NCI-H1417 treated with DMSO at 0.1 percent for 48 hours (cell line): ENCODE measurements at places on chromosomes 6 and 20.

DNA sequence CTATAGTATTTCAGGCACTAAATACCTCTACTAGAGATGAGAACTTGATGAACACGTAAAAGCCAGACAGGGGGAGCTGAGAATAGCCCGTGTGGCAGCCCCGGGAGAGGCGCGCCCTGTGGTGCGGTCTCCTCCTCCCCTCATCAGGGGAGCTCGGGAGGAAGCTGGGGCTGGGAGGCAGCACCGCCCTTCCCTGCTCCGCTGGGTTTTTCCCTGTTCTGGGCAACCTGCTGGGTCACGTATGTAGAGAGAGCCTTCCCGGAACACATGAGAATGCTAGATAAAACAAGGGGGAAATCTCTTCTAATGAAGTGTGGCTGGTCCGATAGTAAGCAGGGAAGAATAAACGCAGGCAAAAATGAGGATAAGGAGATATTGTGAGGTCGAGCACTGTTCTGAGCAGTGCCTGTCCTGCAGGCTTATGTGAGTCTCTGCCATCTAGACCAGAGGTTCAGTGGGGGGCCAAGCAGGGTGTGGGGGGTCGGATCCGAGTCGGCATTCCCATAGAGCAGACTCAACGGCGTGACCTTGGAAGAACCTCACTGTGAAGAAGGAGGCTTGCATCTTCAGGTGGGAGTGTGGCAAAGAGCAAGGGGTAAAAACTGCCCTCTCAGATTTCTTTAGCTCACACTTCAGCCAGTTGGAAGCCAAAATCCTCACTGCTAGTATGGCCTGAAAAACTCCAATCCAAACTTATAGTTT lies 13.4 kb upstream of the RPS6KA2 start:
- no peak for DNase-seq

- DNase-seq = no peak
These were observed 1.2 kb downstream of the TBX18 start for GRCh38 chr6:84763003-84763885.

GRCh38 chr6:57263739-57264138 lies 41.6 kb upstream of the RAB23 start:
- DNase-seq = no peak

DNA sequence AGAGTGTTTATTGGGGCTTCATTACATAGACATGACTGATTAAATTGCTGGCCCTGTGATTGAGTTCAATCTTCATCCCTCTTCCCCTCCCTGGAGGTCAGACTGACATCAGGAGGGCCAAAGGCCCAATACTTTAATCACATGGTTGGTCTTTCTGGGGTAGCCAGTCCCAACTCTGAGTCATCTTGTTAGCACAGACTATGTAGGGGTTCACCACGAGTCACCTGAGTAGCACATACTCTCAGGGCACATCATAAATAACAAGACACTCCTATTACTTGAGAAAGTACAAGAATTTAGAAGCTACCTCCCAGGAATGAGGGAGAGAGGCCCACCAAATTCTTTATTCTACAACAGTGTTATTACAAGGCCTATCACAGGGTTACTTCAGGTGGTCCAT lies 11.3 kb downstream of the GINS1 start:
- DNase-seq = no peak

DNA sequence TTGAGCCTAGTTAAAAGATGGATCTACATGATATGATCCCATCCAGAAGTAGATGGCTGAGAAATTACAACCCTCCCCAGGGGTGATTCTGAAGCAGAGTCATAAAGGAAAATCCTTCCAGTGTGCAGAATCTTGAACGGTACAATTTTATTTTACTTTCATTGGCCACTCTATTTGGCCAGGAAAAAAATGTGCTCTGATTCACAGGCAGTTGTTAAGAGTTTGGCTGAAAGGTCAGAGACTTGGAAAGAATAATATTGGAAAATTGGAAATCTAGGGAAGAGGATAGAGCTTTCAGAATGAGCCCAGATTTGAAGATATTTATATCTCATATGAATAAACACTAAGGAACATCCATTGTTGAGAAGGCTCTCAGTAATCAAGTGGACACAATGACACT lies 1299.3 kb upstream of the GJE1 start:
- DNase-seq = no peak

DNA sequence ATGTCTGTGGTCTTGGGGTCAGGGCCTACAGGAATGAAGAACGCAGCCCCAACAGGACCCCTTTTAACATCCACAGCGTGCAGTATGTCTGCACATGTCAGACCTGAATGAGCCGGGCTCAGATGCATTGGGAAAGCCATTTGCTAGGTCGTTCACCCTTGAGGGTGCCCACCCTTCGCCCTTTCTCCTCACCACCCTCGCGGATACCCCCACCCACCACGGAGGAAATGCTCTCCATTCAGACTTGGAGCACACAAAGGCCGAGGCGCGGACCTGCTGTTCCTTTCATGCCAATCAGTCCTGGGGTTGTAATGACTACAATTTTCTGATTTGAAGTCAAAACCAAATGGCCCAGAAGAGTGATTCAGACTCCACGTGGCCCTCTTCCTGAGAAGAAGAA lies 62.7 kb downstream of the EDN3 start:
- DNase-seq = no peak

DNA sequence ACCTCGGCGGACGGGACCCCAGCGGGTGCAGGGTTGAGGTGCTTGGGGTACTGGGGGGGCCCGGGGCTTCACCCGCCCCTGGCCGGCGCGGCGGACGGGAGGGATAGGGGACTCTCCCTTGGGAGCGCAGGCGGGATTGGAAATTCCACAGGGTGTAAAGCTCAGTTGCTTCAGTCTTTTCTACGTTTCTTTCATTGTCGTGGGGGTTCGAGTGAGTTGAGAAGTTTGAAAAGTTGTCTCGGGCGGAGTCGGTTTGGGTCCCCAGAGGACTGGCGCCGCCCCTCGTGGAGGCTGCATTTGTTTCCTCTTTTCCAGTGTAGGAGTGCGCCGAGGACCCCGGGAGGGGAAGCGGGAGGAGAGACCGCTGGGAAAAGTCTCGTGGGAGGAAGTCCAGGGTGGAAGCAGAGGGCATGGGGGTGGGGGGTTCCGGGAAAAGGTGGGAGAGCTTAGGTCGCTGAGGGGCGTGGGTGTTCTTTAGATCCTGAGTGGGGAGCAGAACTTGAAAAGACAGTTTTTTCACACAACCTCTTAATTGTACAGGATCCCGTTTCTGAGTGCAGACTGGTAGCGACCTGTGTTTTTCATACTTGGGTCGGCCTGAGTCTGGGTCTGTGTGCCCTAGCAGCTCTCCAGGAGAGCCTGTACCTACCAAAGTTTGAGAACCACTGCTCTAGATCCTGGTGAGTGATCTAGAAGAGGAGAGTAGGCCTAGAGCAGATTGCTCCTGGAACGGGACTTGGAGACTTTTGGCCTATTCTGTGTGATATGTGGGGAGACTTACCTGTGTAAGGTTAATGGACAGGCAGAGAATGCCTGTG lies 495 bp downstream of the FAM83B start:
- DNase-seq = no peak

DNA sequence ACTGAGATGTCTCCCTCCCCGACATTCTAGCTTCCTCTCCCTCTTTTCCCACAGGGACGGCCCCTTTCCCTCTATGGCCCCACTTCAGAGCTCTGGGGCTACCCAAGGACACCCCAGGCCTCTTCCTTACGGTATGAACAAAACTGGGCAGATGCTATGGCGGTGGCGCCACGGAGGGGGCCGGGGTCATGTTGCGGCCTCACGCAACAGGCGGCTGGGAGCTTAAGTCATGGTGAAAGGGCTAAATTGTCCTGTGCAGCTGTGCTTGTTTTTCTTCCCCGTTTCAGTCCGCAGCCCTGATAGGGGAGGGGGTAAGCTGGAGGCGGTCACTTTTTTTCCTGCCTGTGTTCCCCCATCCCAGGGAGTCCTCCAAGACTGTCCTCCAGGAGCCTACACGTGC lies 17.6 kb upstream of the KIAA1755 start:
- DNase-seq = no peak

DNA sequence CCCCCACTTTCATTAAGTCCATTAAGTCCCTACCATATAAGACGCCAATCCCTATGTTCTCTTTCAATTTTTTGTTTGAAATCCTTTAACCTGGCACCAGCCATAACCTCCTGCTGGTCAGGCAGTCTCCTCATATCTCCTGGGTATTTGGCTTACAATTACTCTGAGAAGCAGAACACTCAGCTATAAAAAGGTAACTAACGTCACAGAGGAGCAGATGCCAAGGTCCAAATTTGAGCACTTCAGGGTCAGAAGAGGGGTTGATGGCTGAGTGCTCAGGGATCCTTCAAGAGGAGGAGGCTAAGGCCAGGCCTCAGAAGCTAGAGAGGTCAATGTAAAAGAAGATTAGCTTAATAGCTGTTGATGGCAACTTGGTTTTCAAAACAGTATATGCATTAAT lies 22.3 kb upstream of the RCAN2 start:
- no peak for DNase-seq

GRCh38 chr20:55333798-55334197 lies 671.5 kb downstream of the CBLN4 start:
- no peak for DNase-seq

GRCh38 chr6:16949716-16950115 lies 152.1 kb upstream of the STMND1 start:
- DNase-seq = no peak

GRCh38 chr6:44571510-44571909 lies 184.0 kb downstream of the CDC5L start:
- DNase-seq = no peak

DNA sequence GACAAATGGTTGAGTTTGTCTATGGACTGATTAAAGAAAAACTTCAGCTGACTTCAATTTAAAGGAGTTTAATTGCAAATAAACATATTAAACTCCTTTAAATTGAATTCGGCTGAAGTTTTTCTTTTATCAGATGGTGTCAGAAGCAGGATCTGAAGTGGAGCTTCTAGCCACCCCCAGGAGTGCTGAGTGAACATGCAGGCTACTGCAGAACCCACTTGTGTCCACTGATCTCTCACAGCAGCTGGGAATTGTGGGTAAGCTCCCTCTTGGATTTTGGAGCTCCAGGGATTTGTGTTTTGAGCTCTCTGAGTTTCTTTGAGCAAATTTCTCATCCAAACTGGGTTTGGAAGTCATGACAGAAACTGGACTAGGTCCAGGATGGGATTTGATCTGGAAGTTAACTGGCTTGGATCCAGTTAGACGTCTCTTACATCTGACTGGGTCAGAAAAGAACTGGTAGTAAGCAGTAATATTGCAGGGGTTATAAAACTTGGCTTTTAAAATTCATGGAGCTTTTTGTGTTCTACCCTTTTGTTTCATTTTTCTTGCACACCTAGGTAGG lies 95.8 kb upstream of the UST start:
- DNase-seq = no peak
